ENCODE measurements at places on chromosomes 16 and 17.

- DNase-seq: no peak
Measured at GRCh38 chr16:49365711-49366509, 7.7 kb upstream of the C16orf78 start.

- no peak for DNase-seq
Measured at GRCh38 chr17:4272972-4273368, 9.2 kb upstream of the ANKFY1 start.

DNA sequence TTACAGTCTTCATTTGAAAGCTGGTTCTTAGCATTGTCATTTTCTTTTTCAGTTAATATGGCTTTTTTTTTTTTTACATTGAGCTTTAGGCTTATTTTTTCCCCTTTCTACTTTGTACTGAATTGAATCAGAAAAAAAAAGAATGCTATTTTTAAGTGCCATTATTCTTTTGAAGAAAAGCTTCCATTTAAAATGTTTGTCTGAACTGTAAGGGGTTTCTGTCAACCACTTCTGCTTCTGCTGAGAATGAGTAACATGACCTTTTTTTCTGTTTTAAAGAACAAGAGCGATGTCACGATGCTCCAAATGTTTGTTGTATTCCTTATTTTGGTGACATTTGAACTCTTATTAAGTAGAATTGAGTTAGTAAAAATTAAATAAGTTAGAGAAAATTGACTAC is 50.0 kb downstream of the MRTFB start:
- no peak for DNase-seq

DNA sequence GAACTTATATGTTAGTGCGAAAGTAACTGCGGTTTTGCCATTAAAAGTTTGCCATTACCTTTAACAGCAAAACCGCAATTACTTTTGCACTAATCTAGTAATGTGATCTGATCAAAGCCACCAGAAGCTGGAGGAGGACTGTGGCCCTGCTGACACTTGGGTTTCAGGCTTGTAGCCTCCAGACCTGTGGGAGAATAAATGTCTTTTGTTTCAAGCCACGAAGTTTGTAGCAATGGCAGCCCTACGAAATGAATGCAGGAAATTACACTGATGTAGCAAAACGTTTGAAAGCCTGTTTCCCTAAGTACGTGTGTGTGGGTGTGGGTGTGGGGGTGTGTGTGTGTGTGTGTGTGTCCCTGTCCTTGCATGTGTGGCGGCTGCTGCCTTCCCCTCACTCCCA is 66.6 kb downstream of the WSB1 start:
- DNase-seq: no peak
